ENCODE measurements at places on chromosomes 1 and 21.

GRCh38 chr1:119209596-119210295 lies 69.3 kb upstream of the WARS2 start:
- no peak for DNase-seq

GRCh38 chr1:243493156-243494129 lies 237.6 kb downstream of the SDCCAG8 start:
- DNase-seq = no peak

DNA sequence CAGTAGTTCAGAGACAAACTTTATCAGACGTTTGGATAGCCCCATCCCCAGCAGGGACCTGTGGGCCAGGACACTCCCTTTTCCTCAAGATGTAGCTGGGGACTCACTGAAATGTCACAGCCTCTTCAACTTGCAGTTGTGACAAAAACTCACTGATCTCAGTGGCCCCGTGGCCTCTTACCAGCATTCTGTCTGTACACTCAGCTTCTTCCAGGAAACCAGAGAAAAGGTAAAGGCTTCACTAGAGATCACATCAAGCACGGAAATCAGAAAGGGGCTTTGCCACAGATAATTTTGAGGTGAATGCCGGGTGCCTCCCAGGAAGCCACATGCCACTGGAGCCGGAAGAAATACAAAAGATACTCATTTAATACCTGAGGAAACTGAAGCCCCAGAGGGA lies 122.2 kb downstream of the CCDC185 start:
- DNase-seq = no peak

GRCh38 chr1:68969441-68969840 lies 472.6 kb upstream of the DEPDC1 start:
- no peak for DNase-seq

- DNase-seq = no peak
Observed at GRCh38 chr1:40710581-40711315, 19.2 kb downstream of the NFYC start.

DNA sequence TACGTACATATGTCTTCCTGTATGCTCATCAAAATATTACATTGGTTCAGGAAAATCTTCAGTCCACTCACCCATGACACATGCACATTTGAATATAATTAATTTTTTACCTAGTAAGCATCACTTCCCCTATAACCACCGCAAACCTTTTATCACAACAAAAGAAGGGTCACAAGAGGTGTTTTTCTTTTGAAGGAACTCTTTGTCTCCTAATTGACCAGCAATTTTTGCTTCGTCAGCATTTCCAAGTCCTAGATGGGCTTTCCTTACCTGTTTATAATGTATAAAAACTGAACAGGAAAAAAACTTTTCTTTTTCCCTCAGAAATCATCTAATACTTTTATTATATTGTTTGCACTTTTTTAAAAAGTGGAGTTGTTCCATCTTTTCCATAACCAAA lies 631.3 kb downstream of the PLA2G4A start:
- no peak for DNase-seq

DNA sequence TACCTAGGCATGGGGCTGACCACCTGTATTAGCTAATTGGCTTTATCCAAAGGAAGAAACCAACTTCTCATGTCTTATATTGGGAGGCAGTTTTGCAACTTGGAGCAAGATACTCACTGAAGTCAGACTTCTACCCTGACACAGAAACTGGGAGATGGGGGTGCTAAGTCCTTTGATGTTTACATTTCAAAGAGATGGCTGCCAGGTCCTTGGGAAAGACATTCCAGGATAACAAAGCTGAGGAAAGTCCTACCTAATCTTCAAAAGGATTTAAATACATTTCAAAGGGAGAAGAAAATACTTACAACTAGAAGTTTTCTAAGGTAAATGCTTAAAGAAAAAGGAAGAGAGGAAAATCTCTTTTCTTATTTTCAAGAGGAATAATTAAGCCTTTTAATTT lies 62.1 kb downstream of the FH start:
- DNase-seq = no peak

DNA sequence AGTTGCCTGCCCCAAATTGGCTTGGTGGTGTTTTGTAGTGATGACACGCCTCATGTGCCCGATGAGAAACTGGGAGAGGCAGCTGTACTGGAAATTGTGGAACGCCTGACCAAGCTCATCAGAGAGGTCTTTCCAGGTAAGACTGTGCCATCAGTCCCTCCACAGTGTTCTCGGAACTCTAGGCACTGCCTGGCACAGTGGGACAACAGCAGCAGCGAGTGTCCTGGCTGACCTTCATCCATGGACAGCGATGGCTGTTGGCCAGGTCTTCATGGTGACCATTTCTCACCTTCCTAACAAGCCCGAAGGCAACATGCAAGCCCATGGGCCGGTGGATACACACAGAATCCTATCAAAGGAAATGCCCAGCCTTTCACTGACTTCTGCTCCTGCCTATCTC lies 10.7 kb upstream of the XKR8 start:
- DNase-seq = no peak

DNA sequence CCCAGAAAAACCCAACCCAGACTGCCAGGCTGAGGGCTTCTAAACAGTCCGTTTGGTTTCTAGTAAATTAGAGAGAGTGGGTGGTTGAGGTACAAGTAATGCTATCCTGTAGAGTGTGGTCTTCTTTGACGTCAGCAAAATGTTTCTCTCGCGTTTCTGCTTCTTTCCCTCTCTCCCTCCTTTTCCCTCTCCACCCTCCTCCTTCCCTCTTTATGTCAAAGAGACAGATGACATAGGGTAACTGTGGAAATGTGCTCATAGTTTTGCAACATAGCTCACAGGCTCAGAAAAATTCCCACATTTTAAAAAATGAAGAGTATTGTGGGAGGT lies 158.3 kb downstream of the TOMM20 start:
- DNase-seq = no peak

GRCh38 chr1:107413951-107414350 lies 273.1 kb downstream of the NTNG1 start:
- DNase-seq = no peak

DNA sequence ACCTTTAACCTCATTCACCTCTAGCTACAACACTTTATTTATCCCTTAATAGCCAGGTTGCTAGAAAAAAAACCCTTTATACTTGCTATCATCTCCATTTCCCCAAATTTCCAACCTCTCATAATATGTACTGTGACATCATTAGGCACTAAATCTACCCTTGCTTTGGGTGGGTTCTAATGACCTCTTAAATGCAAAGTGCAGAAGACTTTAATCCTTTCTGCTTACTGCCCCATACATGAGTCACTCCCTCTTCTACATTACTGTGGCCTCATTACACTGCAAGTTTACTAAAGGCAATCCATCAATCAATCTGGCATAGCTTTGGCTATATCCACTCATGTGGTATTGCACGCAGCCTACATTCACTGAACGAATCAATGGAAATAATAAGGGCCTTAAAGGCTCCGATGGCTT lies 353.3 kb downstream of the SMYD3 start:
- DNase-seq = no peak
